ENCODE measurements at places on chromosomes 16 and 17.

DNA sequence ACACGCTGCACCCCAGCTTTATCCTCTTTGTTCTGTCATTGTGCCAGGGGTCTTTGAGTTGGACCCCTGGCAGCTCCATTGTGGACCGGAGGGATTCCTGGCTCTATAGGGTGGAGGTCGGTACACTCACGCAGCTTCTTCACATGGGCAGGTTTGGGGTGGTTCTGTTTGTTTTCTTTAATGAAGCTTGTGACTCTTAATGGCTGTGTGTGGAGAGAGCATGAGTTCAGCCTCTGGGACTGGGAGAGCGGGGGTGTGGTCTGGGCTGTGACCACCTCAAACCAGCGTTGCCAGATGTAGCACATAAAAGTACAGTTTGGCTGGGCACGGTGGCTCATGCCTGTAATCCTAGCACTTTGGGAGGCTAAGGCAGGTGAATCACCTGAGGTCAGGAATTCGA, 21.2 kb upstream of the NAGLU start:
- DNase-seq: no peak

DNA sequence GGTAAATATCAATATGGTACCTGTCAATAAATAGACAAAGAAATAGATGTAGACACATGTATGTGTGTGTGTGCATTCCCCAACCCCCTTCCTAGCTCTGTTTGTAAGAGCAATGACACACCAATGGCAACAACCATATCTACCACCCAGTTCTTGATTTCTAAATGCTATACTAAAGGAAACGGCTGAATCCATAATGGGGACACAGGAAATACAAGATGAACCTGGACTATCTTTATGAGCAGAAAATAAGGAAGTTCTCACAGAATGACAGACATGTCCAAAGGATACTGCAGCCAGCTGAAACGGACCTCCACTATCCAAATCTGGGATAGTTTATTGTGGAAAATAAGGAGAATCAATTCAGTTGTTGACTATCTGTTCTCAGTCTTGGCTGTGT, 75.3 kb downstream of the MYO1D start:
- DNase-seq: no peak

DNA sequence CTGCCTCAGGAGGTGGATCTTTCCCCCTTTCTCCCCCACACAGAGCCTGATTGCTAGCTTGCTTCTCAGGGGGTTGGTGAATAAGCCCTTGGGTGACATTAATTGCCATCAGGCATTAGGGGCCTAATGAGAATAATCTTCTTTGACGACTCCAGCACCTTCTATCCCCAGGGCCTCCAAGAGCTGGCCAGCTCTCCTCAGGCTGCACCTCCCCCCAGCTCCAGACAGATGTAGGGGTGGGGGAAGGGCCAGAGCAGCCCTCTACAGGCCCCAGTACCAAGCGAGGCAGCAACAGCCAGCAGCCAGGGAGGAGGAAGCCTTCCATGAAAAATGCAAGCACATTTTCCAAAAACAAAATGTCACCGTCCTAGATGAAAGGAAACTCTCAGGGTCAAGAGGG, 1.4 kb upstream of the TMEM132E start:
- no peak for DNase-seq

DNA sequence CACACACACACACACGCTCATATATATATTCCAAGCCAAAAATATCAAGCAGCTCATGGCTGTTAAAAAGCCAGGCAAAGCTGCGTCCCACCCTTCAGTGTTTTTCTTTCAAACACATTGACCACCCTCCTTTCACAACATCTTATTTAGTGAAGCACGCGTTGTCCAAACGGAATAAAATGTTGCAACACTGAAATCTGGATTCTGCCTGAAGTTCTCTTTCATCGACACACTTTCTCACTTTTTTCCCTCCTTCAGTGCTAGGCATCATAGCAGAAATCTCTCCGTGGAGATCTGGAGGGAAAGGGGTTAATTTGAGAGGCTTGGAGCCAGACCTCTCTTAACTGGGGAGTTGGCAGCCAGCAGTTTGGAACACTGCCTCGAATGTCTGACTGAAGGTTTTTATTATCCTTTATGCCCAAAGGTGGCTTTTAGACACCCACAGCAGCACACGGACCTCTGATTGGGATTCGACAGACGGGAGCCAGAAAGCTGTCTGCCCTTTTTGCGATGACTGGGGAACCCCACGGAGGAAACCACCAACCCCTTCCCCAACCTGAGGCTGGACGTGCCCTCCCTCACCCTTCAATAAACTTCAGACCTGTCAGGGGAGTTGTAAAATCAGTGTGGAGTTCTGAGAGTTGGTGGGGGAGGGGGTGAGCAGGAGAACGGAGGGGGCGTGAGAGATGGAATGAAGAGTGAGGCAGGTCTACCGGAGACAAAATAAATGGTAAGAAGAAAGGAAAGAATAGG, 833.6 kb upstream of the SOX9 start:
- no peak for DNase-seq

DNA sequence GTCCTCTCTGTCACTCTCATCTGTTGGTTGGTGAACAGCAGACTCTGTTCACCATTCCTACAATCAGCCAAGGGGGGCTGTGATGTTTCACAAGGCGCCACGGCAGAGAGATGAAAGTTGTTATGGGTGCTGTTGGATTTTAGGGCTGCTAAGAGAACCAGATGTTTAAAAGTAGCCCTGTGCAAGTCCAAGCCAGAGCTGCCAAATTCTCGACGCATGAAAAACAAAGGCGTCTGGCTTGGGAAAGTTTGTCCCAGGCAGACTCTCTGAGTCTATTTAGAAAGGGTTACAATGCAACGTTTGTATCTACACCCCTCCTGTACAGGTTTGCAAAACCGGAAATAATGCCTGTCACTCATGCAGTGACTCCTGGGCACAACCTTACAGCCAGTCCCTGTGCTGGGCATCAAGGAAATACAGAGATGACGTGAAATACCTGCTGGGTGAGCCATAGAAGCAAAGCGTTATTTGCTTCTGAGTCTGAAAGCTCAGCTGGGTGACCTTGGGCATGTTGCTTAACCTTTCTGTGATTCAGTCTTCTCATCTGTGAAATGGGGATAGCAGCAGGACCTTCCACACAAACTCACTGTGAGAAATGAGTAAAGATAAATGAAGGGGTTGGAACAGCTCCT, 74.8 kb downstream of the XYLT1 start:
- no peak for DNase-seq

DNA sequence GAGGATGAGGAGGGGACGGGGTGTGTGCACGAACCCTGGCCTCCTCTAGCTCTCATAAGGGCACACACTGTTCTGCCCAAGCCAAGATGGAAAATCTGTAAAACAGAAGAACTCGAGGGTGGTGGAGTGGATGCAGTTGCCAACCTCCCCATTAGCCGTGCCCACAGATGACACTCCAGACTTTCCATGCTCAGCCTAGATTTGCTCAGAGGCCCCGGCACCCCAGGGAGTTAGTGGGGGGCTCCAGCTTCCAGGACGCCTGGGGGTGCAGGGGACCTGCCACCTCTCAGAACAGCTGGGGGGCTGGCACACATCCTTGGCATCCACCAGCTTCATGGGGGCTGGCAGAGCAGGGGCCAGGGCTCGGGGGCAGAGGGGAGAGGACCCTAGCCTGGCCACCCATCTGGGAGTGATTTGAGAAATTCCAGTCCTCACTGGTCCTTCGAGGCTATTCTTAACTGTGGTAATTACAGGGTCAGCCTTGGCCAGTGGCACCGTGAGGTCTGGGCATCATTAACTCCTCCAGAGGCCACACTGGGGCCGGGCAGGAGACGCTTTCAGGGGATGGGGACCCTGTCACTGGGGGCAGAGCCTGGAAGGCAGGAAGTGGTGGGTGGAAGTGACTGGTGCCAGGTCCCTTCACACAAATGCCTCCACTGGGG, 14.3 kb downstream of the VASN start:
- no peak for DNase-seq

GRCh38 chr17:16491703-16492612, at the start of gene LRRC75A:
LRRC75A (minus strand) TSS chr17:16492193; CDS start chr17:16491990, 203 bp downstream.
- peak; percentile 41 for DNase-seq

DNA sequence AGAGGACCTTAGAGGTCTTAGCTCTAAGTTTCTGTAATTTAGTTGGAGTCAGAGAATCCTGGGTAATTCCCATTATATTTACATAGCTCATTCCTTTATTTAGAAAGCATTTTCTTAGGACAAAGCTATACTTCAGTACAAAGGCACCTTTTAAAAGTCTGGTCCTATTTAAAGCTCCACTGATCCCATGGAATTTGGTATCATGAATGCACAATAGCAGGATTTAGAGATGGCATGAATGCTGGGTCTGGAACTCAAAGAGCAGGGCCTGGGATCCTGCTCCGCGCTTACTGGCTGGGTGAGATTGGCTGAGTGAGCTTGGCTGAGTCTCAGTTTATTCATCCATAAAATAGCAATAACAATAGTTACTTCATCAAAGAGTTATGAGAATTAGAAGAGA, 4.8 kb downstream of the KRT23 start:
- DNase-seq: no peak

GRCh38 chr17:56777859-56778258, 55.9 kb downstream of the C17orf67 start:
- DNase-seq: no peak

DNA sequence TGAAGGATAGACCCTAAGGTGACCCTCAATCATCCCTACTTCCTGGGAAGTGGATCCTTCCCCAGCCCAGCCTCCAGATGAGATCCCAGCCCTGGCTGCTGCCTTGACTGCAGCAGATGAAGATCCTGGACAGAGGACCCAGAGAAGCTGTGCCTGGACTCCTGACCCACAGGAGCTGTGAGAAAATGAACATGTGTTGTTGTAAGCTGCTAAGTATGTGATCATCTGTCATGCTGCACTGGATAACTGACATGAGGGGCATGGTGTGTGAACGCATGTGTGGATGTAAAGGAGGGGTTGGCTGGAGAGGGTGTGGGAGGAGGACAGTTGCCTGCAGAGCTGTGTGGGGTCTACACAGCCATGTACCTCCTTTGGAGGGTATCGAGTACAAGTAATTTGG, 69.3 kb downstream of the SLC5A11 start:
- DNase-seq: no peak

DNA sequence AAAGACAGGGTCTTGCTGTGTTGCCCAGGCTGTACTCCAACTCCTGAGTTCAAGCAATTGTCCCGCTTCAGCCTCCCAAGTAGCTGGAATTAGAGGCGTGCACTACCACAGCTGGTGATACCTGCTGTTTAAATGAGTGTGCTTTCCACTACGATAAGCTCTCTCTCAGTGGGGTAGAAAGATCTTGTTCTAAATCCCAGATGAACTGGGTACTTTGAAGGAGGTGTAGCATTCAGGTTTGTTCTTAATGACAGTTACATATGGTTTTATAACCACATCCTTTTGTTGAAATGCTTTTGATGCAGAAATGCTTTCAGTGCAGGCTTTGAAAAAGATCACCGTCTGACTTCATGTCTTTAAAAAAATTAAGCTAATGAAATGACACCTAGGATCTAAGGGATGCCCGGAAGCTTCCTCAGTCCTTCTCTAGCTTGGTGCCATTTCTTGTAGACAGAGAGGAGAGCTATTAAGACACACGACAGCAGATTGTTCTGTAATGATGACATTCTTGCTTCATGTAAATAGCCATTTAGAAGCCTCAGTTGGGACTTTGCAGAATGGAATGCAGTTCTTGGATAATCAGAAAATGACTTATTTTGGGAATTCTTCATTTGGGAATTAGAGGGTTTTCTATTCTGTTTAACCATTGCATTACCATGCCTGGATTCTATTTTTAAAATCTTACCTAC, 19.5 kb downstream of the PMM2 start:
- no peak for DNase-seq

GRCh38 chr16:75818491-75818890, 92.2 kb upstream of the CPHXL start:
- peak; percentile 47 for DNase-seq

DNA sequence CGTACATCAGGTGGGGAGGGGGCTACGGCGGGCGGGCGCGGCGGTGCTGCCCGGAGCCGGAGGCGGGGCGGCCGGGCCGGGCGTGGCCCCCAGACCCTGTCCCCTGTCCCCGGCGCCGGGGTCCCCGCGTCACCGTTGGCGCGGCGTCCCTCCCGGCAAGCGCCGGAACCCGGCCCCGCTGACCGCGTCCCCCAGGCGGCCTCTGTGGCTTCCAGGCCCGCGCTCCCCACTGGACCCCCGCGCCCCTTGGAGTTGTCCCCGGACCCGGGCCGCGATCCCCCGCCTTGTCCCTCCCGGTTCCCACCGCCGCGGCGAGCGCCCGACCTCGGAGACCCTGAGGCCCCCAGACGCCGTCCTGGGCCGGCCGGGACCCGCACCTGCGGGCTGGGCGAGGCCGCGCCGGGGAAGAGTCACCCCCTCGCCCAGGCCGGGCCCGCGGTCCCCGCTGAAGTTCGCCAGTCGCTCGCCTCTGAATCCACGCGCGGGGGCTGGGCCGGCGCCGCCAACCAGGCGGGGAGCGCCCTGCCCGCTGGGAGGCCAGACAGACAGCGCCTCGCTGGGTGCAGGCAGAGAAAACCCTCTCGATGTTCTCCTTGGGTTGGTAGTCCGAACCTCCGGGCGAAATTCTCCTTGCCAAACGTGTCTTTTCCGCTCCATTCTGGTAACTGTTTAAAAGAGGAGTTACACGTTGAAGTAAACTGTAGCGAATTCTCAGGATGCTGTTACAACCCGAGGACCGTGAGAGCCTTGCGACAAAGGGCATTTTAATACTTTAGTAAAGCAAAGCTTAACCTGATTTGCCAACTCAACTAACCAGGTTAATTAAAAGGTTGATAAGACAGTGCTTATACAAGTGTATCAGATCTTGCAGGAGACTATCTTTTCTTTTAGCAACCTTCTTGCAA, 761 bp downstream of the GAN start:
- DNase-seq: peak; percentile 68

Data from epithelial cell of esophagus (primary cell).